ENCODE measurements at places on chromosomes 4 and X.

DNA sequence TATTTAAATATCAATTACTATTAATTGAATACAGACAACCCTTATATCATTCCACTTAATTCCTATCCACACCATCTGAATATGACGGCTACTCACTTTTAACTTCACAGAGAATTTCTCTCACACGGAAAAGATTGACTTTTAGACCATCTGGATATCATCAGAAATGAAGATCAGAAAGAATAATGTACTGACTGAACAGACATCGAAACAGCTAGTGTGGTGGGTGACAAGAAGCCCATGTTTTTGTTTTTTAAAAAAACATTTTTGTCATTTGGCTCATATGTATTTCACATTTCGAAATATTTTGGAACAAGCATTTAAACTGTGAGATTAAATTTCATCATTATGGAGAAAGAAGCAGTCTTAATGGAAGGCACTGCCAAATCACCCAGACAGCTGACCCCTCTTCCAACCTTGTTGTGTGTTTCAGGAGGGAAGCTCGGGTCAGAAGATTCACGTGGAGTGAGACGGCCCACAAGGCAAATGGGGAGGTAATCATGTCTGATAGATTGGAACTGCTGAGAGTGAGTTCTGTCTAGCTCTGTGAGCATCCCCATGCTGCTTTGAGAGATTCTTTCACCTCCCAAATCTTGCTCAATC lies 204.2 kb upstream of the RASGEF1B start:
- no peaks in the 10 kb centered on the region for H3K27me3 ChIP-seq
- no peak overlapping the region for H3K27ac ChIP-seq
- no peak overlapping the region for H3K4me3 ChIP-seq
- no peaks in the 10 kb centered on the region for H3K36me3 ChIP-seq
- no peak for DNase-seq
- H3K4me1 ChIP-seq = peaks cover 17% of the 10 kb centered on the region

DNA sequence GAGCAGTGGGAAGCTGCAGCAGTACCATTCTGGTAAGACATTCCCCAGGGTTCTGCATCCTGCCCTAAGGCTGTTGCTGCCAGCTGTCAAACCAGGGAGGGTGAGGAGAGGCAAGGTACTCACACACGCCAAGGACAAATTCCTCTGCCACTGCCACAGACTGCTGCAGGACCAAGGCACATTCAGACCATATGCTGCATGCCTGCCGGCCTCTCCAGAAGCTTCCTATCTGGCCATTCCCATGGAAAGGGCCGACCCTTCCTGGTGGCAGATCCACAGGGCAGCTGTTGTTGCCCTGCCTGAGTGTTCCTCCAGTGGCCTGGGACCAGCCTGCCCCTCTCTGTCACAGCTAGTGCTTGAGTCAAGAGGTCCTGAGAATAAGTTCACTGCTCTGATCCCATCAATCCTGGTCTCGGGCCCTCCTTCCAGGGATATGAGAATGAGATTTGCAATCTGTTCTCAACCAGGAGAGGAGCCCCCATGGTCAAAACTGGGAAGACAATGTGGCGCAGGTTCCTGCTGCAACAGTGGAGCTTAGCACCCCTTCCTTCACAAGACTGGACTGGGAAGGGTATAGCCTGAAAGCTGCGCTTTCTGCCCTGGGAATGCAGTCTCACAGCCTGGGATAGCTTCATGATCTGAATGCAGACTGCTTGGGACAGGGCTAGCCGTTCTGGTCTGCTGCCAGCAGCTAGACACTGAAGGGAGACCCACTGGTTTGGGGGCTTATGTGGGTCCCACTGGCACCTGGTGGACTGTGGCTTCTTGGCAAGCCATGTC lies 342.5 kb upstream of the NDST3 start:
- peak; percentile 59 for DNase-seq
- H3K36me3 ChIP-seq = no peaks in the 10 kb centered on the region
- peaks cover 7% of the 10 kb centered on the region for H3K27me3 ChIP-seq
- no peak overlapping the region for H3K27ac ChIP-seq
- no peak overlapping the region for H3K4me3 ChIP-seq

GRCh38 chrX:41289095-41289494 lies 44.9 kb upstream of the DDX3X start:
- peaks cover 2% of the 10 kb centered on the region for H3K27me3 ChIP-seq
- H3K4me3 ChIP-seq = no peak overlapping the region
- H3K36me3 ChIP-seq = no peaks in the 10 kb centered on the region
- H3K27ac ChIP-seq = no peak overlapping the region
- DNase-seq = no peak

DNA sequence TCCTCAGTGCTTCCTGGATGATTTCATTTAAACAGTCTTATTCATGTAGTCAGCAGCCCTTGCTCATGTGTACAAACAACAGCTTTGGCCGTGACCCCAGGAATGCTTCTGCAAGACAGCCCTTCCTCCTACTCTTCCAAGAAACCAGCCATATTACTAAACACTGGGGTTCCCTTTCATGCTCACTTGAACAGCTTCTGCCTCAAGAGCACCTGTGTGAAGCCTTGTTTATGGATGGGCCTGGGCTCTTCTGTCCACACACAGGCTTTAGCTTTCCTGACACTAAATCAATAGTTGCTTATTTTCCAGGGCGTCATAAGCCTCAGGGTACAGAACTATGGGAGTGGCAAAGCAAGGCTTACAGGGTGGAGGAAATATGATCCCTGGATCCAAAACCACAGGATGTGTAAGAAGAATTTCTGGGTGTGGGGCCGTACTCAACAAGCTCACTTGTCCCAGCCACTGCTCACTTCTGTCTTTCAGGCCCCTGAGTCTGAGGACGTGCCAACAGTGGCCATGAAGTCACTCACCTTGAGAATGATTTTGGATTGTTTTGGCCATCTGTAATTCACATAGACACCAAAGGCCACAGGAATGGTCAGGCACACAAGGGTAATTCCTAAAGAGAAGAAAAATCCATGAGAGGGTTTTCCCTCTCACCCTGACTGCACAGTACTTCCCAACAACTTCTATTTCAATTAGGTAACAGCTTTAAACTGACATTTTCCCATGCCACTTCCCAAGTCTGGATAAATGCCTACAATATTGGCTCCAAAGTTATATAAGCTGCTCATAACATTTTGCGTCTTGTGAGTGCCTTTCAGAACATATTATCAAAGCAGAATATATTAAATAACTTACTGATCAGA lies 17.7 kb downstream of the SLC10A6 start:
- peaks cover 4% of the 10 kb centered on the region for H3K4me1 ChIP-seq
- no peaks in the 10 kb centered on the region for H3K36me3 ChIP-seq
- no peak for DNase-seq
- no peak overlapping the region for H3K4me3 ChIP-seq
- H3K27ac ChIP-seq = no peak overlapping the region

- no peaks in the 10 kb centered on the region for H3K27me3 ChIP-seq
- no peak for DNase-seq
- H3K27ac ChIP-seq = no peak overlapping the region
These were observed 7.0 kb downstream of the PRSS12 start for GRCh38 chr4:118345813-118346212.
